ENCODE measurements at places on chromosomes 1 and 21.

GRCh38 chr1:7922301-7922700, 18.3 kb downstream of the TNFRSF9 start:
- H3K36me3 ChIP-seq: peaks cover 5% of the 10 kb centered on the region
- no peak overlapping the region for H3K27ac ChIP-seq
- no peaks in the 10 kb centered on the region for H3K27me3 ChIP-seq
- H3K4me3 ChIP-seq: no peak overlapping the region

DNA sequence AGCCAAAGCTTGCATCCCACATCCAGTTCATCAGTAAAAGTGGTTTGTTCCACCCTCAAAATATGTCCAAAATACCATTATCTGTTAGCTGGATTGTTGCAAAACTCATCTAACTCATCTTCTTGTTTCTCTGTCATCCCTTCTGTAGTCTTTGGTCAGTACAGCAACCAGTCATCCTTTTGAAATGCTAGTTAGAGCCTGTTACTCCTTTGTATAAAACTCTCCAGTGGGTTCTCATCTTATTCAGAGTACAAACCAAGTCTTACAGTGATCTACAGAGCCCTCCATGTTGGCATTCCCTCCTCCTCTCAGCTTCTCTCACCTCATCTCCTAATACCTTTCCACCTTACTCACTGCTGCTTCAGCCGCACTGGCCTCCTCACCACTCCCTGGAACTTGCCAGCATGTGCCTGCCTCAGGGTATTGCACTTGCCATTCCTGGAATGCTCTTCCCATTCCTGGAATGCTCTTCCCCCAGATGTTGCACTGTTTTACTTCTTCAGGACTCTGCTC, 70.6 kb downstream of the LAMC1 start:
- H3K27me3 ChIP-seq: peaks cover 21% of the 10 kb centered on the region
- H3K36me3 ChIP-seq: no peaks in the 10 kb centered on the region
- H3K4me3 ChIP-seq: no peak overlapping the region
- H3K4me1 ChIP-seq: no peaks in the 10 kb centered on the region

GRCh38 chr1:192639607-192640368, 3.8 kb downstream of the RGS13 start:
- no peak overlapping the region for H3K4me3 ChIP-seq
- no peaks in the 10 kb centered on the region for H3K27me3 ChIP-seq
- H3K36me3 ChIP-seq: no peaks in the 10 kb centered on the region

GRCh38 chr1:22484706-22485345, 33.2 kb downstream of the ZBTB40 start:
- H3K27ac ChIP-seq: no peak overlapping the region
- H3K27me3 ChIP-seq: no peaks in the 10 kb centered on the region
- no peak overlapping the region for H3K4me3 ChIP-seq
- H3K4me1 ChIP-seq: peaks cover 45% of the 10 kb centered on the region

DNA sequence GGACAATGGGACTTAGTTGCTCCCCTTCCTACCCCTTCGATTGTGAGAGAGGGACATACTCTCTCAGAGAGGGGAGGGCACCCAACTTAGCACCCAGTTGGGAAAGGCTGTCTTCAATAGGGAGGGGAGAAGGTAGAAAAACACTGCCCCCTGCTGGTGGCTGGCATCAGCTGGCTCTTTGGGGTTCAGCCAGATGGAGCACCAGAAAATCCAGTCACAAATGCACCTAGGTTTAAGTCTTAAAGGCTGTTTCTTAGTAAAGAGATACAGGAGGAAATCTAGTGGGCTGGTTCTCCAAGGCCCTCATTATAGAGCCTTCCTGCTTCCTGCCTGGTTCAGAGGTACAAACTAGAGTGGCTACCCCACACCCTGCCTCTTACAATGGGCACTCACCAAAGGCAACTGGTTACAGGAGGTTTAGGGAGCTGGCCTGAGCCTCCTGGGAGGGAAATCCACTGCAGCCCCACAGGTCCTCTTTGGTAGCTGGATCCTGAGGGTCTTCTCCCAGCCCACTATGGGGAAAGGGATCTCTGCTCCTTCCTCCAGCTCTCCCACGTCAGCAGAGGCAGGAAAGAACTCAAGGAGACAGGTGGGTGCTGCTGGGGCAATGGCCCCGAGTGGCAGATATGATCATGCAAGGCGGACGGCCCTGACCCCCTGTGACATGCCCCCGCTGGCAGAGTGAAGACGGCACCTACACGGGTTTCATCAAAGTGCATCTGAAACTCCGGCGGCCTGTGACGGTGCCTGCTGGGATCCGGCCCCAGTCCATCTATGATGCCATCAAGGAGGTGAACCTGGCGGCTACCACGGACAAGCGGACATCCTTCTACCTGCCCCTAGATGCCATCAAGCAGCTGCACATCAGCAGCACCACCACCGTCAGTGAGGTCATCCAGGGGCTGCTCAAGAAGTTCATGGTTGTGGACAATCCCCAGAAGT, 28.3 kb downstream of the EIF2D start:
- peaks cover 60% of the 10 kb centered on the region for H3K4me1 ChIP-seq
- peak overlapping the region; percentile 100 for H3K27ac ChIP-seq
- peak; percentile 77 for DNase-seq

DNA sequence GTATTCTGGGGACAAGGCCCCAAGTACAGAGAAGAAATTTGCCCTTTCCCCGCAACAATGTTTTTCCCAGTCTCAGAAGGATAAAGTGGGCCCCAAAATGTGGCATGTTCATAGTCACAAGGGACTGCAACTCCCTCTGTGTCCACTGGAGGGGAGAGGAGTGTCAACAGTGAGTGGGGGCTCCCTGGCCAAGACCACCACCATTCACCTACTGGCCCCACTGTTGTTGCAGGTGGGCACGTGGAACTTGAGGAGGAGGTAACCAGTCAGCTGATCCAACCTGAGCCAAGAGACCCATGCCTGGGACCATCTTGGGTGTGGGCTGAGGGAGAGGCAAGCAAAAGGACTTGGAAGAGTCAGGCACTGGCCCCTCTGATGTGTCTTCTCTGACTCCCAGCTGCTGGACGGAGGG, 777 bp downstream of the NUDT17 start:
- no peak overlapping the region for H3K4me3 ChIP-seq
- H3K4me1 ChIP-seq: peaks cover 6% of the 10 kb centered on the region
- DNase-seq: no peak
- no peaks in the 10 kb centered on the region for H3K27me3 ChIP-seq
- no peak overlapping the region for H3K27ac ChIP-seq
- peaks cover 18% of the 10 kb centered on the region for H3K36me3 ChIP-seq

DNA sequence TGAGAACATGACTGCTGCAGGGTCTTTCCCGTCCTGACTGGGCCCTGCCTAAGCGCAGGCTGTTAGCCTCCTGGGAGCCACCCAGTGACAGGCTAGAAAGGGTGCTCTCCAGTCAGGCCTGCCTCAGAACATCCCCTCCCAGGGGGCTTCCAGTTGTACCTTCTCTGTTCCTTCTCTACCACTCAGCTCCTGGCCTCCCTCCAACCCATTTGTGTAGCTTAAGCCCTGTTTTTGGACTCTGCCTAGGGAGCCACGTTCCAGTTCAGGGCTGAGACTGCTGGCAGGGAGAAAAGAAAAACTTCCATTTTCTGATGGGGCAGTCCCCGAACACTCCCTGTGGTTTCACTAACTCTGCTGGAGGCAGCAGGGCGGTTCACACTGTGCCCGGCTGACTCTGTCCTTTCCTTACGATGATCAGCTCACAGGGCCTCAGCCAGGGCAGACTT, 15.3 kb upstream of the POU3F1 start:
- no peak overlapping the region for H3K4me3 ChIP-seq
- H3K36me3 ChIP-seq: no peaks in the 10 kb centered on the region
- H3K4me1 ChIP-seq: no peaks in the 10 kb centered on the region
- no peak overlapping the region for H3K27ac ChIP-seq
- H3K27me3 ChIP-seq: peaks cover 13% of the 10 kb centered on the region

- no peak for DNase-seq
- H3K27me3 ChIP-seq: peaks cover 48% of the 10 kb centered on the region
- H3K27ac ChIP-seq: no peak overlapping the region
- H3K36me3 ChIP-seq: no peaks in the 10 kb centered on the region
These were observed 146.2 kb downstream of the TNR start for GRCh38 chr1:175597205-175597604.

- no peaks in the 10 kb centered on the region for H3K36me3 ChIP-seq
- H3K4me1 ChIP-seq: no peaks in the 10 kb centered on the region
- no peak overlapping the region for H3K27ac ChIP-seq
- no peaks in the 10 kb centered on the region for H3K27me3 ChIP-seq
- no peak for DNase-seq
- no peak overlapping the region for H3K4me3 ChIP-seq
These were observed 13.7 kb upstream of the RPL5 start for GRCh38 chr1:92817986-92818764.

- H3K36me3 ChIP-seq: no peaks in the 10 kb centered on the region
- no peaks in the 10 kb centered on the region for H3K4me1 ChIP-seq
- H3K27me3 ChIP-seq: no peaks in the 10 kb centered on the region
- no peak for DNase-seq
- no peak overlapping the region for H3K27ac ChIP-seq
- H3K4me3 ChIP-seq: no peak overlapping the region
These were observed 600.5 kb downstream of the LTN1 start for GRCh38 chr21:28391938-28392849.

DNA sequence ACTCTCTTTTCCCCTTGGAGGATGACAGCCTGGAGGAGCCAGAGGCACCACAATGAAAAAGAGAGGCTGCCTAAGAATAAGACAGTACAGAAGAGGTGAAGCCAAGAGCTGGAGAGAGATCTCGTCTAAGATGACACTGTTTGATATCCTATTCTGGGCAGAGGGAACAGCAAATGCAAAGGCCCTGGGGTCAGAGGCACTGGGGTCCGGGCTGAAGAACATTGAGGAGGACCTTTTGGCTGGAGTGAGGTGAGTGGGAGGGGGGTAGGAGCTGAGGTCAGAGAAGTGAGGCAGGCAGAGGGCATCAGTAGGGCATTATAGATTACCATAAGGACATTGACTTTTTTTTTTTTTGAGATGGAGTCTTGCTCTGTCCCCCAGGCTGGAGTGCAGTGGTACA, 19.3 kb upstream of the TMEM51 start:
- no peak overlapping the region for H3K27ac ChIP-seq
- H3K4me1 ChIP-seq: no peaks in the 10 kb centered on the region
- no peak overlapping the region for H3K4me3 ChIP-seq
- DNase-seq: no peak

- H3K4me1 ChIP-seq: no peaks in the 10 kb centered on the region
- no peak overlapping the region for H3K27ac ChIP-seq
- no peak for DNase-seq
- no peak overlapping the region for H3K4me3 ChIP-seq
- no peaks in the 10 kb centered on the region for H3K36me3 ChIP-seq
These were observed 661.8 kb downstream of the MATN1 start for GRCh38 chr1:30061292-30062220.

- no peak overlapping the region for H3K4me3 ChIP-seq
- H3K27ac ChIP-seq: no peak overlapping the region
- no peaks in the 10 kb centered on the region for H3K4me1 ChIP-seq
- peaks cover 22% of the 10 kb centered on the region for H3K27me3 ChIP-seq
- no peak for DNase-seq
These were observed 6.1 kb downstream of the BMP8A start for GRCh38 chr1:39497585-39497984.

GRCh38 chr1:180262628-180263488, 32.8 kb downstream of the LHX4 start:
- H3K4me1 ChIP-seq: no peaks in the 10 kb centered on the region
- H3K27me3 ChIP-seq: peaks cover 18% of the 10 kb centered on the region
- no peak overlapping the region for H3K4me3 ChIP-seq
- peaks cover 4% of the 10 kb centered on the region for H3K36me3 ChIP-seq
- no peak for DNase-seq
- H3K27ac ChIP-seq: peak overlapping the region; percentile 41

GRCh38 chr1:230002164-230002803, 64.8 kb upstream of the GALNT2 start:
- no peaks in the 10 kb centered on the region for H3K36me3 ChIP-seq
- H3K4me1 ChIP-seq: no peaks in the 10 kb centered on the region
- no peak overlapping the region for H3K4me3 ChIP-seq
- DNase-seq: no peak
- no peak overlapping the region for H3K27ac ChIP-seq

- H3K27ac ChIP-seq: no peak overlapping the region
- no peaks in the 10 kb centered on the region for H3K4me1 ChIP-seq
- DNase-seq: no peak
- no peak overlapping the region for H3K4me3 ChIP-seq
These were observed 118.8 kb downstream of the RWDD3 start for GRCh38 chr1:95352767-95353166.

DNA sequence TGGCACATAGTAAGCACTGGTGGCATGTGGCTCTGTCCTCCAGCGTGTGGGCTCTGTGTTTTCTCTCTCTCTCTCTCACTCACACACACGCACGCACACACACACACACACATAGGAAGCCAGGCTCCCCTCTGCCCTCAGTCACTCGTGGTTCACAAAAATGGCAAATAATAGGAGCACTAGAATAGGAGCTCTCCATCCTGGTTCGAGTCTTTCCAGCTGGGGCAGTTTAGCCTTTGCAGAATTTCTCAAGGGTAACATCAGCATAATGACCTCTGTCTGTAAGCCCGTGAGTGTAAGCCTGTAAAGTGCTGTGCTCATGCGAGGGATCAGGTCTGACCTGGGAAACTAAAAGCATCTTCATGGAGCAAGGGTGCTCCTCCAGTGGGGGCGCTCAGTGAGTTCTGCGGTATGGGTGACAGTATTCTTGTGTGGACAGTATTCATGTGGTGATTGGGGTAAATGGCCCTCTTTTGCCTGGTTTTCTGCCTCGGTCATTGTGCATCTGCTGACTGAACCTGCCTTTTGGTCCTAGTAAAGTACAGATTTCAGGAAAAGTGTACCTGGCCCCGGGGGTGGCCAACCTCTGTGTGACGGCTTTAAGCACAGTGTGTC, 842 bp upstream of the ZC3H12A start:
- H3K4me3 ChIP-seq: peak overlapping the region; percentile 96
- H3K4me1 ChIP-seq: peaks cover 57% of the 10 kb centered on the region
- no peaks in the 10 kb centered on the region for H3K27me3 ChIP-seq
- DNase-seq: peak; percentile 48

GRCh38 chr1:155979597-155980343, 1.4 kb upstream of the ARHGEF2 start:
- no peak for DNase-seq
- H3K27ac ChIP-seq: peak overlapping the region; percentile 90

GRCh38 chr1:189619682-189620332, 857.9 kb downstream of the BRINP3 start:
- no peak overlapping the region for H3K27ac ChIP-seq
- H3K27me3 ChIP-seq: no peaks in the 10 kb centered on the region
- DNase-seq: no peak
- no peaks in the 10 kb centered on the region for H3K4me1 ChIP-seq
- H3K4me3 ChIP-seq: no peak overlapping the region

DNA sequence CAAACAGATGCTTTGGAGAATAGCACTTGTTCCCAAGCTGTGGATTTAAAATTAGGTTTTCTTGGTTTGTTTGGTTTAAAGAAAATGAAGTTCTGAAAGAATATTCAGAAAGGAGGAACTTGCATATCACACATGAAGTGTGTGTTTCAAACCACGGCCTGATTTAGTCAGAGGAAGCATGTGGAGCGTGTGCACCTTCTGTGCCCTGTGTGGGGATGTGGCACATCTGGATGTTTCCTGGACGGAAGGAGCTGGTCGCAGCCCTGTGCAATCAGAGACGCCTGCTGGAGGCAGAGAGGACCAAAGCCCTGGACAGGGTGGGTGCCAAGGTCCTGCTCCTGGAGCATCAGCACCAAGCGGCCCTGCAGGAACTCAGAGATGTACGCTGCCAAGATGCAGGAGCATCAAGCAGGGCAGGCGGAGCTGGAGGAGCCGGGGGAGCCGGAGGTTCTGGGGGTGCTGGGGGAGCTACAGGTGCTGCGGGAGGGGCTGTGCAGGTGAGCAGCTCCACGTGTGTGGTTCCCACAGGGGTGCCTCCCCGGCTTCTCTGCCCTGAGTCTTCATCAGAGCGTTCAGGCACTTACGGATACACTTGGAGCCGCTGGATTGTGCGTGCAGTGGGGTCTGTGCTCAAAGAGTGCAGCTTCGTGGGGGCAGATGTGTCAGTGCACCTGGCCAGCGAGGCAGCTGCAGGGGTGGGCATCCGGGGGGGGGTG, 45.7 kb downstream of the PCNT start:
- no peak overlapping the region for H3K27ac ChIP-seq
- peaks cover 13% of the 10 kb centered on the region for H3K36me3 ChIP-seq
- H3K27me3 ChIP-seq: no peaks in the 10 kb centered on the region
- DNase-seq: no peak
- H3K4me1 ChIP-seq: peaks cover 21% of the 10 kb centered on the region
